ENCODE measurements at places on chromosomes 5 and 9.

GRCh38 chr5:161152415-161152940, 300.5 kb upstream of the ATP10B start:
- no peak for DNase-seq

DNA sequence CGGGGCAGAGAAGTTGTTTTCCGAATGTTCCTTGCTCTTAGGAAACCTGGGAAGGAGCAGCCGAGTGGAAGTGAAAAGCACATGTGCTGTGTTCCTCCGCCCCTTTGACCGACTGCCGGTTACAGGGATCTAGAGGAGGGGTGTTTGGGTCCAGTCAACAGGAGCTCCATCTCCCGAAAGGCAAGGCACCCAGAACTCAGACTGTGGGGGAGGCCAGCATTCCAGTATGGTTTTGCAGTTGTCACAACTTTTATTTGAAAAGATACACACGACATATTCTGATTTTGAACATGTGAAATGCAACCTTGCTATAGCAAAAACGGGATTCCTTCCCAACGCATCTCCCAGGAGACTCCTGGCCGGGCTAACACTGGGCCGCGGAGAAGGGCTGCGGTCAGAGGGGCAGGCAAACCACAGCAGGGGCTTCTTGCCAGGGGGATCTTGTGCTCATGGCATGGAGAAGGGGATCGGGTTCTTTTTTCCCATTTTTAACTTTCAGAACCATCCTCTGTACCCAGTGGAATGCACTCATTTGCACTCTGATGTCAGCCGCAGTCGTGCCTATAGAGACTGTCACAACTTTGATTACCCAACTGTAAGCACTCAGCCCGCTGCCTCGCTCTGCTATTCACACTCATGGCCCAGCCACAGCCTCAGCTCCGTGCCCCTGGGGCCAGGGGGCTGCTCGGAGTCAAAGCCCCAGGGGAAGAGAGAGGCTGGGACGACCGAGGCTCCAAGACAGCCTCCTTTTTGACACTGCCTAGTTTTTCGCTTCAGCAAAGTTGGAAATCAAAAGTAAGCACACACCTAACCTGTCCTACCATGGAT, 3.9 kb downstream of the QRFP start:
- DNase-seq, result peak; percentile 7

GRCh38 chr5:57677235-57677634, 194.6 kb upstream of the ACTBL2 start:
- DNase-seq, result no peak

DNA sequence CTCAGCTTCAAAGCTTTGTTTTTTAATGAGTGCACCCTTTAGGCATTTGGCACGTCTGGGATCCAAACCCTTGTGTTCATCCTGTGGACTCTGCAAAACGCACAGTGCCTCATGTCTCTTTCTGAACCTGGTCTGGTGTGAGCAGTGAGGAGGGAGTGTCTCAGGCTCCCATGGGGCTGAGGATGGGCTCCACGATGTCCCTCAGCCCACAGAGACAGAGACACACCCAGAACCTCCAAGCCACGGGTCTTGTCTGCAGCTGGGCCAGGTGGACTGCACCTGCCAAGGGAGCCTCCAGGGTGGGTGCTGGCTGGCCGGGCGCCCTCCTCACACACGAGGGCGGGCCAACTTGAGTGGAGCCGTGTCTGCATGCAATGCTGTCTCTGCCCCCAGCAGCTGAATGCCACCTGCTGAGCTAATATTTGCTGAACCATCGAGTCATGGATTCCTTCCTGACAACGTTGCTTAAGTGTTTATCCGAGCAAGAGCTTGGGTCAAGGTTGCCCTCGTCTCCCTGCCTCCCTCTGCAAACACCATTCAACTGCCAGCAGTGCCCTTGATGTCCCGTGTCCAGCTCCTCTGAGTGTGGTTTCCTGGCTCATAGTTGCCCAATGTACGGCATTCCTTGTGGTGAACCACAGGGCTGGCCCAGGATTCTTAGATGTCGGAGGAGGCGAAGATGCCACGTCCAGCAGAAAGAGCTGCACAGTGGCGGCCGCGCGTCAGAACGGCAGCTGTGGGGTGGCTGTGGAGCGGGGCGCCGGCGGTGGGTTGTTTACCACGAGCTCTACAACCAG, 31.4 kb upstream of the LPCAT1 start:
- peak; percentile 50 for DNase-seq

DNA sequence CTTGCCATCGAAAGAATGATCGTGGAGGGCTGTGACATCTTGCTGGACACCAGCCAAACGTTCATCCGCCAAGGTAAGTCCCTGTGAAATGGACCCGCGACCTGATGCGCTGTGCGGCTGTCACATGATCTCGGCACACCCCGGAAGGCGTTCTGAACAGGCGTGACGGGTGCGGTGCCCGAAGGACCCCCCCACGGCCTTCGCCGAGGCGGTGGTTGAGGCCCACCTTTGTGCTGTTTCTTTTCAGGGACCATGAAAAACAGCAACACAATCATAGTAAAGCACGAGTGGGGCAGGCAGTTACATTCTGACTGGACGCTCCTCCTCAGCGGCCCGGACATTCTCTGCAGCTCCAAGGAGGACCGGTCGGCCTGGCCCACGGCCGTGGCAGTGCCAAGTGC, 126.7 kb downstream of the RASGRF2 start:
- DNase-seq, result no peak

GRCh38 chr9:109369285-109369684, 48.4 kb upstream of the EPB41L4B start:
- no peak for DNase-seq

DNA sequence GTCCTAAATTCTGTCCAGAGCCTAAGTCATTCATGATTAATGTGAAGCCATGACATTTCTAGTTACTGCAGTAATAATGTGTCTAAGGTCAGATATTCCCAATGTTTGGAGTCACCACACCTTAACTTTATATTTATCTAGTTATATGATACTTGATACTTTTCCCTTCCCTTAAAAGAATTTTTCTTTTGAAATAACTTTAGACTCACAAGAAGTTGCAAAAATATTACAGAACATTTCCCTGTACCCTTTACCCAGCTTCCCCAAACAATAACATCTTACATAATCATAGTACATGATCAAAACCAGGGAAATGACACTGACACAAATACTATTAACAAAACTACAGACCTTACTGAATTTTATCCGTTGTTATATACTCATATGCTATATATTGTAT, 150.0 kb upstream of the GNA14 start:
- peak; percentile 71 for DNase-seq

- no peak for DNase-seq
Measured at GRCh38 chr5:91707521-91707841, 324.4 kb upstream of the ARRDC3 start.

DNA sequence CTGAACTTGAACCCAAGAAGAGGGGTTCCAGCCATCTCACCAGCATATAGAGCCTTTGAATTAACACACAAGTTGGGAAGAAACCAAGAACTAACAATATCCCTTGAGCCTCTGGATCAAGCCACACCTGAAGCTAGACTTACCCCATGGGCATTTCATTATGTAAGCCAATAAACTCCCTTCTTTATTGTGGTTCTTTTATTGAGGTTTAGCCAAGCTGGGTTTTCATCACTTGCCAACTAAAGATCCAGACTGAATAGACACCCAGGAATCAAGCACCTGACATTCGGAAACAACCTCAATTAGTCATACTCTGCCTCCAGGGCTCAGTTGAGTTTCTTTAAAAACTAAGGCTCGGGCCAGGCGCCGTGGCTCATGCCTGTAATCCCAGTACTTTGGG, 226.7 kb downstream of the AGTPBP1 start:
- no peak for DNase-seq

DNA sequence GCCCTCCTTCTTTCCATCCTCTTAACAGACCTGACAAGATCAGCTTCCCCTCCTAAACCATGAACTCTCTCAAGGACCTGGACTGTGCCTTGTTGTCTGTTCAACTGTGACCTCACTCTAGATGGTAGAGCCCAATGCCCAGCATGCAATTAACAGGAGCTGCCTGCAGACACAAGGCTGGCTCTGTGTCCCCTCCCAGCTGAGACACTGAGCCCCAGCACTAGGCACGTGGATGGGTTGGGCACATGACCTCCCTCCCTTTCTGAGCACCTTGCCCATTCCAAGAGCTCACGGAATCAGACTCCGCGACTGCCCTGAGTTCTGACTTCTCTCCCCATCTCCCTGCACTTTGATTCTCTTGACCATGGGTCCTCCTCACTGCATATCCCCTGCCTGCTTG, 93.5 kb upstream of the LRRTM2 start:
- DNase-seq, result no peak

GRCh38 chr9:18330401-18331309, 143.3 kb upstream of the ADAMTSL1 start:
- no peak for DNase-seq

DNA sequence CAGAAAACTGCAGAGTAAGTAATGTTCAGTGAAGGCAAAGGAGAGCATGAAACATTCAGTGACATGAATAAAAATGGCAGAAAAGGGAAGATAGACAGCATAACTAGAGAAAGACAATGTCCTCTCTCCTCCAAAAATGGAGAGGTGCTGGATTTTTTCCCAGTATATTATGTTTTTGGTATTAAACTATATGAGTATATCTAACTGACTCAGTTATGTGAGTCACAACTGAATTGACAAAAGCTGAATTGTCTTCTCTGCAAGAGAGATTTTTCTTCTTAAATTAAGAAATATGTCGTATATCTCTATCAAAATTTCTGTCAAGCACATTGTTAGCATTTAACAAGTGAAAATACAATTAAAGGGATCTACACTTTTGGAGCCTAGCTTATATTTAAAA, 375.1 kb downstream of the CHSY3 start:
- DNase-seq, result no peak

- peak; percentile 93 for DNase-seq
Measured at GRCh38 chr5:132260714-132261551, 3.4 kb downstream of the PDLIM4 start.

- no peak for DNase-seq
Measured at GRCh38 chr9:86301686-86302085, 19.3 kb upstream of the ISCA1 start.

DNA sequence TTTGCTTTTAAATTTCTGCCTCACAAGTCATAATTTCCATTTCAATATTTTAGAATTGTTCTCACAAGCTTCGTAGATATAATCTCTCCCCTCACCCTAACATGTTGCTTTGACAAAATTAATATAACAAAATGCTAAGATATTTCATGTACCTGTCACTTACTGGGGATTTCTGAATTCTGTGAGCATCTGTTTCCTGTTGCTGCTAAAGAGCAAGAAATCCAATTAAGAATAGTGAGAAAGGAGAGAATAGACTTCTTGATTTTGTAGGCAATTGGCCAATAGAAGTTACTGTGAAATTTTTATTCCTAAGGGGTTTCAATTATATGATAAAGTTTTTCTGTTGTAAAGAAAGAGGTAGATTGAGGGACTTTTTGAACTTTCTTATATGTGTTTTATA, 796.5 kb upstream of the ARRDC3 start:
- DNase-seq, result no peak

GRCh38 chr5:65151614-65152013, 330.1 kb downstream of the ADAMTS6 start:
- no peak for DNase-seq

GRCh38 chr5:33223563-33224284, 217.0 kb upstream of the TARS1 start:
- no peak for DNase-seq

DNA sequence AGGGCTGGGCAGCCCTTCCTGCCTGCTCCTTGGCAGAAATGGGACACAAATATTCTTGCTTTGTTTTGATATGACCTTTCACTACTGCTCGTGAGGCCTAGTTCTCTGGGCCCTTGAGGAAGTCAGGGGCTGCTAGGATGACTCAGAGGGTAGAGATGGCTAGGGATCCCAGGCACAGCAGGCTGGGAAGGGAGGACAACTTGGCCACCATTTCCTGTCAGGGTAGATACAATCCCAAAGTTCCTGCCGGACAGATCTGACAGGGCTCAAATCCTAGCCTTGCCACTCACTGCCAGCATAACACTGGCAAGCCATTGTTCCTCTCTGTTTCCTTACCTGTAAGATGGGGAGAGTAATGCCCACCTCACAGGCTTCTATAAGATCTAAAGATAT, 31.7 kb upstream of the MEIKIN start:
- DNase-seq, result no peak

DNA sequence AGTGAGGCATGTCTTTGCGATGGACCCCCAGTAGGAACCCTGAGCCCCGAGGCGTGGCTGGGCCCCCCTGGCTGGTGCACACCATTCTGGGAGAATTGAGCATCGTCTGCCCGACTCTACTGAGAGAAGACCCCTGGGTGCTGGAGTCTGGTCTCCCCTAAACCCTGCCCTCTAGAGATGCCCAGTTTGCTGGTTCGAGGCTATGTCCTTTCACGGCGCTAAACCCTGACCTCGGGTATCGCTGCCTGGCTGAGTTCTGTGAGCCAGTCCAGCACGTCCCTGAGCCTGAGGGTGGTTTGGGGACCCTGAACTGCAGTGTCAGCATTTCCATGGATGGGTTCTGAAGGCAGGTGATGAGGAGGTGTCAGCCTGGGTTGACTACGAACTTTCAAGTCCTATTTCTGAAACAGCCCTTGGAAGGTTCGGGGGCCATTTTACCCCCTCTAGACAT, 128.8 kb downstream of the RXRA start:
- no peak for DNase-seq
